ENCODE measurements at places on chromosomes 7 and 10. TPM values are rescaled to one million over a fixed set of nuclear protein-coding genes. Genes with fewer than 3 reads are reported as not detected.

DNA sequence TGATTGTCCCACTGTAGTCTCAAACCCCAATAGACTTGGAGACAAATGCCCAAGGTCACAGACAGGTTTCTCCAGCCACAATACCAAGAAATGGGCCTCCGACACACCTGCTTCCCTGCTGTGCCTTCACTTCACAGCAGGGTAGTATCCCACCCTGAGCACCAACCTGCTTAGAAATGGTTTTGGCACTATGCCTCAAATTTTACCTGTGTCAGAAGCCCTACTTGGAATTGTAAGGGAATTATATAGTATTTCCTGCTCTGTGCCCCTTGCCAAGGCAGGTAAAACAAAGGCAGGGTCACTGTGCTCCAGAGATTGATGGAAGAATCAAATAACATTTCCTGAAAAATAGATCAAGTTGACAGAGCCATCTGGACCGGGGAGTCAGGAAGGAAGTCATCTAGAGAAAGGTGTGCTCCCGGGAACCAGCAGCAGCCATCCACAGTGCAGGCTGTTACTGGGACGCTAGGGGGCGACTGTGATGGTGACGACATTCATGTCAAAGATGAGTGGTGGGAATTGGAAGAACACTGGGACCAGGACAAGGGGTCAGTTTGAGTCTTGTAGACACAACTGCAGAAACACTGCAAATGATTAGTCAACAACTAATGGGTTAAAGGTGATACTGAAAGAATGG, 117.8 kb upstream of the AKR1E2 start:
- no peak for DNase-seq

- no peak for DNase-seq
Observed at GRCh38 chr7:120064565-120064964, 208.4 kb upstream of the KCND2 start.

DNA sequence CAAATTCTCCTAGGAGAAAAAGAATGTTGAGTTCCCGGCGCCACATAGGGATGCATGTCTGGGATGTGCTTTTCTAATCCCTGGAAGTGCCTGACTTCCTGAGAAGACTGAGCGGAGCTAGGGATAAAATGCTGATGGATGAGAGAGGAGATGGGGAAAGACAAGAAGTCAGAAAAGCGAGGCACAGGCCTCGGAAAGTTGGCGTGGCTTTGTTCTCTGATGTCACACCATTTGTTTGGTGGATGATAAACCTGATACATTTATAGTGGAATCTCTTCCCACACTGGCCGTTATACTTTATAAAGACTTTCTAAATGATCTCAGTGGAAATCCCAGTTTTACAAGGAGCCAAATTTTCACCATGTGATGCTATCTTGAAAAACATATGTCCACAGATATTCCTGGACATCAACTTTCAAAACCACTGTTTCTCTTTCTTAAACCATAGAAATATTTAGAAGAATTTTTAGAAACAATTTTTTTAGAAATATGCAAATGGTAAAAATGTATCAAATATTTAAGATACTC, 188.8 kb upstream of the SVIL start:
- DNase-seq = no peak

- DNase-seq = no peak
Observed at GRCh38 chr10:78510566-78511323, 477.1 kb downstream of the RPS24 start.

RADIL gene
- not detected for polyA plus RNA-seq

- no peak for DNase-seq
Observed at GRCh38 chr10:129501652-129502436, 34.8 kb downstream of the MGMT start.

GRCh38 chr10:90075995-90076394, 374.6 kb downstream of the KIF20B start:
- DNase-seq = no peak

FAM13C gene
- not detected for polyA plus RNA-seq

ANKRD1 gene
- polyA plus RNA-seq = not detected

EPHA1 gene
- 14.4 TPM for polyA plus RNA-seq

GRCh38 chr10:16756561-16757221, 60.5 kb downstream of the RSU1 start:
- no peak for DNase-seq

- DNase-seq = no peak
Observed at GRCh38 chr7:157403646-157404401, 67.0 kb downstream of the DNAJB6 start.

DNA sequence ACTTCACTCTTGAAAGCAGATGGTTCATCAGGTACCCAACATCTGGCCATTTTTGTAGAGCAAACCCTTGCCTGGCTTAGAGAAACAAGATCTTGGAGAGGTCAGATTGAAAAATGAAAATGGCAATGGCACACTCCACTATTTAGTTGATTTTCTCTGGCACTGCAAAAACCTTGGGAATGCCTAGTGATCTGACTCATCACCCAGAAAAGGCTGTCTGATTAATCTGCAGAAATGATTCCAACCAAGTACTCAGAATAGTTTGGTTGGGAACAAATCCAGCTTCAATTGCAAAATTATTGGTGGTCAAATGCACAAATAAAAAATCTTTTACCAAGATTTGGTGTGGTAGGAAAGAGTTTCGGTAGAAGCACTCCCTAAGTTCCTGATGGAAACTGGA, 351.2 kb downstream of the PHTF2 start:
- DNase-seq = no peak

DLG5 gene
- polyA plus RNA-seq = 0.13 TPM

GRCh38 chr7:41566581-41566980, 136.3 kb downstream of the INHBA start:
- no peak for DNase-seq

MAGI2 gene
- polyA plus RNA-seq = not detected

DNA sequence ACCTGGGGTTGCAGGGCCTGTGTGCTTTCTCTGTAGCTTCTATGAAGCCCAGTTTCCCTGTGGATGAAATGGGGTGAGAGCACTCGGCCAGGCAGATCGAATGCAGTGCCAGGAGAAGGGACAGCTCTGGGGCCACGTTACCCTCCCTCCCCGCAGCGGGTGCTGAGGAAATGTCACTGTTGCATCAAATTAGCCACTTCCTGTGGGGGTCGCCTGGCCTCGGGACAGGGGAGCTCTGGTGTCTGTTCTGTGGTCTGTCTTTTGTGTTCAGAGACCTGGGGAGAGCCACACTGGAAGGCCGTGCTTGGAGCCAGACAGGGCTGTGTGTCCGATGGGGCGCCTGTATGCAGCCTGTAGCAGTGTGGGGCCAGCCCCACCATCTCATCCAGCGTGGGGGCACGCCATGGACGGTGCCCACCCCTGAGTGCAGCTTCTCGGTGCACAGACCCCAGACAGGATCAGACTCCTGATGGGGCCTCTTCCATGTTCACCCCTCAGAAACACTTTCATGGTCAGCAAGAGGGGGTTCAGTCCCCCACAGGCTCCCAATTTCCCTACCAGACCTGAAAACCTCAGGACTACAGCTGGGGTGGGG, 13.6 kb downstream of the TTYH3 start:
- DNase-seq = peak; percentile 15

TEX36 gene
- polyA plus RNA-seq = not detected

DNA sequence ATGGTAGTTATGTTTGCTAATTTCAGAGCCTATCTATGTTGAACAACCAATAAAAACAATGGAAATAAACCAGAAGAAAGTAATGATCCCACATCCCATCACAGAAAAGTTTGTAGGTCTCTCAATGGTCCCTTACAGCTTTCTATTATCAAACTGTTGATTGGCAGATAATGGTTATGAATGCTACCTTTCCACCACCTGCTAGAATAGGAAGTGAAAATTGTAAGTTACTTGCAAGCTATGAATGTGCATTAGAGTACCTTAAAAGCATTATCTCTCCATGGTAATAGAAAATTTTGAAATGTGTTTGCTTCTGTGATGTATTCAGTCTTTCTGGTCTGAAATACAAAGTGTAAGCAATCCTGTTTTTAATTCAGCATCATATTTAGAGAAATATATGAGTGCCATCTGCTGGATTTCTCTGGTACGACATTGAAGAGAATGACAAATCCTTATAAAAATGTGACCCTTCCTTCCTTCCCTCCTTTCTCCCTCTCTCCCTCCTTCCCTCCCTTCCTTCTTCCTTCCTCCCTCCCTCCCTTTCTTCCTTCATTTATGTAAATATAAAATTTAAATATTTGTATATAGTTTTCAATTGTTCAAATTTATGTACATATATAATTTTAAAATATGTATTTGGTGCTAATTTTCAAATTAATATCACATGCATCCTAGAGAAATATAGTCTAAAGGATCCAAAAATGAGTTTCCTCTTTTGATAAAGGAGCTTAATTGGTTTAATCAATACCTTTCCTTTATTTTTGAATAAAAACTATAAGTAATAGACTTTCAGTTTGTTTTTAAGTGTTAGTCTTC, 41.4 kb upstream of the PNLIPRP3 start:
- no peak for DNase-seq

RSPH10B2 gene
- polyA plus RNA-seq = not detected

GRCh38 chr10:23459308-23459939, 20.5 kb downstream of the OTUD1 start:
- no peak for DNase-seq

DNA sequence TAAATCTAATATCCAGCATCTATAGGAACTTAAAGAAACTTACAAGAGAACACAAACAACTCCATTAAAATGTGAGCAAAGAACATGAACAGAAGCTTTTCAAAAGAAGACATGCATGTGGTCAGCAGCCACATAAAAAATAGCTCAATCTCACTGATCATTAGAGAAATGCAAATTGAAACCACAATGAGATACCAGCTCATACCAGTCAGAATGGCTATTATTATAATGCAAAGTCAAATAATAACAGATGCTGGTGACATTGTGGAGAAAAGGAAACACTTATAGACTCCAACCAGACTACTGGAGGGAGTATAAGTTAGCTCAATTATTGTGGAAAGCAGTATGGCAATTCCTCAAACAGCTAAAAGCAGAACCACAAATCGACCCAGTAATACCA, 1314.5 kb downstream of the XPNPEP1 start:
- no peak for DNase-seq

GSDME gene
- 0.47 TPM for polyA plus RNA-seq

DNA sequence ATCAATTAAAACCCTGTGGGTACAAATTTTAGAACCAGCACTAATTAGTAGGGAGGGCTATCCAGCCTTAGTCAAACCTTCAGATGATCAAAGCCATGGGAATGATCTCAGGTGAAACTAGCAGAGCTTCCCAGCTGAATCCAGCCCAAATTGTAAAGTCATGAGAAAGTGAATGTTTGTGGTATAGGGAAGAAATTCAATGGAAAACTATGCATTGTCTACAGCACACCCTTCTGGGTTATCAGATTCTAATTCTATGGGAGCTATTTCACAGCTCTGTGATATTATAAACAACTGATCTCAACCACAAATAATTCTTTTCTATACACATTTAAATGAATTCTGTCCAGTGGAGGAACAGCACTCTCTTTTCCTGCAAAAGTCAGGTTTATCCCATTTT, 24.6 kb upstream of the BMPER start:
- DNase-seq = no peak

PRDX3 gene
- 125 TPM for polyA plus RNA-seq

- no peak for DNase-seq
Observed at GRCh38 chr10:93911866-93912265, 18.1 kb downstream of the SLC35G1 start.

WDFY4 gene
- not detected for polyA plus RNA-seq

PIK3AP1 gene
- polyA plus RNA-seq = 1.1 TPM

SPDYE1 gene
- polyA plus RNA-seq = not detected

IFIT1B gene
- not detected for polyA plus RNA-seq

- DNase-seq = no peak
Observed at GRCh38 chr7:138979988-138980562, 1.1 kb downstream of the KIAA1549 start.

BZW2 gene
- polyA plus RNA-seq = 58.7 TPM

GRCh38 chr10:32114508-32114907, 58.3 kb upstream of the KIF5B start:
- DNase-seq = no peak

DNA sequence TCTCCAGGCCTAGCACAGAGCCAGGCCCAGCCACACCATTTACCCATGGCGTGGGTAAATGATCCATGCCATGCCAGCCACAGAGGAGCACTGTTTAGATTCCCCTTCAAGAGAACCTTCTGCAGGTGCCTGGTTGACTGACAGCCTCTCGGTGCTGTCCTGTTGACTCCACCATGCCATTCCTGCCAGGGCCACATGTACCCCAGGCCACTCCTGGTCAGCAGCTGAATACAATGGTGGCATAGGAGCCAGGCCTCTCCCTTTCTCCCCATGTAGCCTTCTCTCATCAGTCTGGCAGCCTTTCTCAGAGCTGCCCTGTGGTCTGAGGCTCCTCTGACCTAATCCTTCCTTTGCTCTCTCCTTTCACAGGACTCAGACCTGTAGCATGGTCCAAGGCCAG, 39.2 kb upstream of the GPAM start:
- DNase-seq = no peak

CLCN1 gene
- polyA plus RNA-seq = not detected

DNA sequence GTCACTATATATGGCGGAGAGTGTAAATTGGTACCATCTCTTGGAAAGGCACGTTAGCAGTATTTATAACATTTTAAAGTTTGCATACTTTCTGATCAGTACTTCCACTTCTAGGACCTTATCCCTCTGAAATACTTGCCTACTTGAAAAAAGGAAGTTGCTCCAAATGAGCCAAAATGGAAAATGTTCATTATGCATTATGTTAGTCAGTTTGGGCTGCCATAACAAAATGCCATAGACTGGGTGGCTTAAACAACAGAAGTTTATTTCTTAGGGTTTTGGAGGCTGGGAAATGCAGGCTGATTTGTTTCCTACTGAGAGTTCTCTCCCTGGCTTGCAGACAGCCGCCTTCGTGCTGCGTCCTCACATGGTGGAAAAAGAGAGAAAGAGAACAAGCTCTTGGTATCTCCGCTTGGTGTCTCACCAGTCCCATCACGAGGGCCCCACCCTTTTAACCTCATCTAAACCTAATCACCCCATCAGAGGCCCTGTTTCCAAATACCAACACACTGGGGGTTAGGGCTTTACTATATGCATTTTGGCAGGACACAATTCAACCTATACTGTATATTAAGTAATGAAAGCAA, 6.9 kb downstream of the SNX10 start:
- no peak for DNase-seq

RPEL1 gene
- not detected for polyA plus RNA-seq

PVRIG gene
- polyA plus RNA-seq = 87.3 TPM

GRCh38 chr10:17735166-17735941, 16.6 kb upstream of the TMEM236 start:
- DNase-seq = no peak

- no peak for DNase-seq
Observed at GRCh38 chr10:132376394-132376851, 20.6 kb upstream of the PWWP2B start.

- peak; percentile 58 for DNase-seq
Observed at GRCh38 chr10:103416436-103417147, 20.2 kb downstream of the PDCD11 start.

DNA sequence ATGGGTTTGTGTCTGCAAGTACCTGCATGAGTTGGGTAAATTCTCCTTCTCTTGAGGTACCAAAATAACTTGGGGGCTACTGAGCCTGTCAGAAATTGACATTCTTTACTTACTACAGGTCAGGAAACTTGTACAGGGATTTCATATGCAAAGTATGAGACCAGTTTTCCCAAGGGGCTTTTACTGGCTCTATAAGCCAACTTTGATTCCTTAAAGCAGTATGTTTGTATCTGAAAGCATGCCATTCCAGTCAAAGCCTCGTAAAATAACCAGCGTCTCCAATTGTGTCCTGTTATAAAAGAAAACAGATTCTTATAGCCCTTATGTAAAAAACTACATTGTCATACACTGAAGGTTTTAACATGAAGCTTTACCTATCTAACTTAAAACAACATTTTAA, 90.2 kb downstream of the ZNF467 start:
- DNase-seq = no peak

Data from CD4-positive, alpha-beta memory T cell (primary cell).